CD4-positive, alpha-beta T cell treated with Interleukin-1 beta for 1 hour (primary cell): ENCODE measurements at places on chromosomes 6 and 20.

DNA sequence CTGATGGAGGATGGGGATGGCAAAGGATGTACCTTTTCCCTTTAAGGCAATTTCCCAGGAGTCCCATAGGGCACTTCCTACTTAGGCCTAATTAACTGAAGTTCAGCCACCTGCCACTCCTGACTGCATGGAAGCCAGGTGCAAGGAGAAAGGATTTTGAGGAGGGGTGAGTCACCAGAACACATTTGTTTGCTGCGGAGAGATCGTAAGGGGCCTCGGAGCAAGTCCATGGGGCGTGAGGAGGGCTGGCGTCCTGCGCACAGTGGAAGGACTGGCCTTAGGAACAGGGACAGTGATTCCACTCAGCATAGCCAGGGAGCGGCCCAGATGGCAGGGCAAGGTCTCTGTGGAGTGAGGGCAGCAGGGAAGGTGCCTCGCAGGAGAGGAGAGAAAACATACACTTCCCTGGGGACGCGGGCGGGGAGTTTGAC, 11.8 kb upstream of the MAP1LC3A start:
- no peak for DNase-seq

GRCh38 chr20:17872434-17872833, 96.2 kb downstream of the SNX5 start:
- no peak for DNase-seq

- DNase-seq, result no peak
Observed at GRCh38 chr6:18306977-18307376, 42.6 kb upstream of the DEK start.

GRCh38 chr6:84390334-84390733, 162.9 kb upstream of the CEP162 start:
- DNase-seq, result no peak

GRCh38 chr6:79384845-79385244, 150.4 kb upstream of the HMGN3 start:
- no peak for DNase-seq

DNA sequence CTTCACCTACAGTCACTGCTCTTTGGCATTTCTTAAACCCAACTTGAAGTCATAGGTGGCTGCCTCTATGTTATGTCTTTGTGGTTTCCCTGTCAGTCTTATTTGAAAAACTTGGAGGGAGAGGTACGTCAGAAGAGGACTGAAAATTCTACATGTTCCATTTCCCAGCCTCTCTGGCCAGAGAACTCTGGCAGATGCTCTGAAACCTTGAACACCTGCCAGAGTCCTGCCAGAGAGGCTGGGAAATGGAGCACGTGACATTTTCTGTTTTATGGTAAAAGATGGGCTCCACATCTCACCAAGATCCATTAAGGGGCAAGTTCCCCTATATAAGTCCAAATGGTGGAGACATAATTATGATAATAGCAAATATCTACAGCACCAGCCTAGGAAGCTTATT, 99.5 kb downstream of the MAFB start:
- DNase-seq, result no peak

- DNase-seq, result no peak
Observed at GRCh38 chr6:143110572-143110971, 49.9 kb downstream of the AIG1 start.

GRCh38 chr6:135451617-135452190, 45.8 kb downstream of the AHI1 start:
- peak; percentile 51 for DNase-seq

GRCh38 chr20:37540001-37540400, 12.3 kb upstream of the BLCAP start:
- DNase-seq, result no peak

- no peak for DNase-seq
Observed at GRCh38 chr20:38722683-38723016, 1.6 kb upstream of the SLC32A1 start.

DNA sequence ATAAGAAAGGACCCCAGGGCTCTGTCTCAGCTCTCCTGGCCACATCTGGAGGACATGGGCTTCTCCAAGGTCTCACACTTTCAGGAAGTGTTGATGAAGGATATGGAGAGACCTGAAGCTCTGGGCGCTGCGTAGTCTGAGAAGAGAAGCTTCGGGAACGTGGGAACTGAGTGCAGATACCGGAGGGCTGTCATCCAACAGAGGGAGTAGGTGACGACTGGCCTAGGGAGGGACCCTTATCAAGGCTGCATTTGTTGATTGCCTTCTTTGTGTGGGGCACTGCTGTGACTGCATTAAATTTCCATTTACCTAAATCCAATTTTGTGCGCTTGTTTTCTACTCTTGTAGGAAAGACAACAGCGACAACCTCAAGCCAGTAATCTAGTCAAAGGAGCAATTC, 63.4 kb downstream of the PLG start:
- no peak for DNase-seq

- no peak for DNase-seq
Observed at GRCh38 chr6:157036245-157036711, 259.1 kb downstream of the ARID1B start.

GRCh38 chr6:56026455-56027180, 151.2 kb upstream of the BMP5 start:
- DNase-seq, result no peak

- no peak for DNase-seq
Observed at GRCh38 chr20:53468587-53468986, 125.1 kb downstream of the ZNF217 start.

GRCh38 chr6:138645976-138646640, 127.5 kb upstream of the CCDC28A start:
- no peak for DNase-seq

DNA sequence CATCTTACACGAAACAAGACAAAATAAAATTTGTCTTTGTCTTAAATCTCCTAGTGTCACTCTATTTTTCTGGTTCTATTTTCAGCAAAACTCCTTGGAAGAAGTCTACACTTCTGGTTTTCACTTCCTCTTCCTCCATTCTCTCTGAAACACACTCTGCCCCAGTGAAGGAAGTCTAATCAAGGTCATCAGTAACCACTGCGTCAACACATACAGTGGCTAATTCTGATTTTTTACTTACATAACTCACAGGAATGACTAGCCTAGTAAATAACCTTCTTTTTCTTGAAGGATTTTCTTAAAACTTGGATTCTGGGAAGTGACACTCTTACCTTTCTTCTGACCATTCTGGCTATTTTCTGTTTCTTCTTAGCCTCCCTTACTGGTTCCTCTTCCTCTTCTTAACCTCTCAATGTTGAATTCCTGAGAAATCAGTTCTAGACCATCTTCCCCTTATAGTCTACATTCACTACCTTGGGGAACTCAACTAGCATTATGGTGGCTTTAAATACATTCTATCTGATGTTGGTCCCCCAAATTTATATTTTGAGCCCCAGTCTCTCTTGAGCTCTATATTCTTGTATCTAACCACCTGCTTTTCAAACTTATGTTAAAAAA, 37.5 kb downstream of the AIG1 start:
- peak; percentile 3 for DNase-seq

DNA sequence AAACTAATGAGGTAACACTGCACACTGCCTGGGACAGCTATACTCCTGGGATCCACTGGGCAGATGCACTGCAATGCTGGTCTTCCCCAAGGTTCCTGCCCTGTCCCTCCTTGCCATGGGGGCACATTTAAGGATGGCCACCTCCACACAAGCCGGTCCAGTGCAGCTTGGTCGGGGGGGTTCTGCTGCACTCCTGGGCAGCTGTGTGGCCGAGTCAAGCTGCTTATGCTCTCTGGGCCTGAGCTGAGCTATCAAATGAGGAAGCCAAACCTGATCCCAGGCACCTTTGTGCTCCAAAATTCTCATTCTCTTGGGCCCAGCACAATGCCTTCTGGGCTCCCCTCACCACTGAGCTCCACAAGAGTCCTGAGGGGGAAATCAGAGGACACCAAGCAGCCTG, 37.3 kb downstream of the NINL start:
- no peak for DNase-seq

GRCh38 chr20:35661053-35661452, 3.6 kb downstream of the CPNE1 start:
- no peak for DNase-seq

- no peak for DNase-seq
Observed at GRCh38 chr6:30780642-30780920, 36.2 kb upstream of the IER3 start.

- no peak for DNase-seq
Observed at GRCh38 chr6:28807682-28808280, 116.0 kb downstream of the TRIM27 start.

DNA sequence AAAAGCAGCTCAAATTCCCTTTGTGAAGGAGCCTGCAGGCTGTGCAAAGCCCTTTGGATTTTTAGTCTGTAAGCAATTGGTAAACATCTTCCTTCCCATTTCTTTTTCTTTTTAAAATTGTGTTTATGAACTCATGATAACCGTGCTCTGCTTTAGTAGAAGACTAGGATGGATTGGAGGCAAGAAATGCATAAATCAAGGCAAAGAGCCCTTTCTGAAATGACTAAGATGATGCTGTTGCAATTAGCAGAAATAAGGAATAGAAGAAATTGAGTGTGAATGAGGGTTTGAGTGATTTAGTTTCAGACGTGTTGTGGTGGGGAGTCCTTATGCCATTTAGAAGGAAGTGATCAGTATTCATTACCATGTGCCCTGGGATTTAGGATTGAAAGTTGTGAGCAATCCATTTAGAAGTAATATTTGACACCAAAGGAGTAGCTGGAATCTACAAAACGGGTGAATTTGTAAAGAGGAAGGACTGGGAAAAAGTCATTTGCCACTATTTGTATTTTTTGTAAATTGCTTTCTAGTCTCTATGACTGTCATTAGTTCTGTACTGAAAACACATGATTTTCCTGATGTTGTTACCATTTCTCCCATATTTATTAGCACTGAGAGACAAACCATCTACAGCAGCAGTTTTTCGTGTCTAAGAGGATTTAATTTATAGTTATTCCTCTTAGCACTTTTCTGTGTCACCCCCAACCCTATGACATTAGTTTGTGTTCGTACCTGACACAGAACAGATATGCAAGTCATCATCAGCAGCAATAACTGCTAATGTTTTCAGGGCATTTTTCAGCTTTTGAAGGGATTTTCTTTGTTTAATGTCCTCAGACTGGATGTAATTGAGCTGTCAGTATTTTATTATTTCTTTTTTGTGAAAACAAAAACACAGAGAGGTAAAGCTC, 265.0 kb downstream of the UTRN start:
- no peak for DNase-seq

DNA sequence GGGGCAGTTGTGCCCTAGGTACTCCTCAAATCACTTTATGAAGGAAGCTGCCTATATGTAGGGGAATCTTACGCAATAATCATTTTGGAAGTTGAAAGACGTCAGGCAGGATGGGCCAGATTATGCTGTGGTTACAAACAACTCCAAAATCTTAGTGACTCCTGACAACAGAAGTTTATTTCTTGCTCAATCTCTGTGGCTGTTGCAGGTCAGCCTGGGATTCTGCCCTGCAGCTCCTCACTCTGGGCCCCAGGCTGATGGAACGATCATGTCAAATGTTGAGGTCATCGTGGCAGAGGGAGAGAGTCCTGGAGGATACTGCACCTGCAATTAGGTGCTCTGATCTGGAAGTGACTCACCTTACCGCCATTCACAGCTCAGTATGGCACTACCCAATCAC, 88.4 kb downstream of the ZDHHC14 start:
- DNase-seq, result no peak

- DNase-seq, result no peak
Observed at GRCh38 chr6:95228636-95229035, 348.7 kb upstream of the MANEA start.

DNA sequence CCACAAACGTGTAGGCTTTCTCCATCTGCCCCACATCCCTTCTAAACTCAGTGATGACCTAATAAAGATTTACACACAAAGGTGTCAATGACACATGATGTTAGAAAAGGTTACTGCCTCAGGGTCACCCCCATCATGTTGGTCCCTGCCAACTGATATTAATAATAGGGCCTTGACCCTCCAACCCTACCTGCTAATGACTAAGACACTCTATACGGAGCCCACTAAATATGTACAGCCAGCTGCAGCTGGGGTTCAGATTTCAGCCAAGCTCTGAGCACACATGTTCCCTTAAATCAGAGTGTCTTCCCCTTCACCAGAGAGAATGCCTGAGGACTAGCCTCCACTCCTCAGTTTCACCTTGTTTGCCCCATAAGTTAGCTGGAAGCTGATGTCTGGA, 67.4 kb upstream of the SNRPB2 start:
- no peak for DNase-seq

- DNase-seq, result no peak
Observed at GRCh38 chr6:132764370-132764769, 6.7 kb upstream of the VNN2 start.

- DNase-seq, result no peak
Observed at GRCh38 chr6:14751645-14752175, 494.2 kb upstream of the JARID2 start.

- DNase-seq, result no peak
Observed at GRCh38 chr6:6557886-6558285, 30.6 kb upstream of the LY86 start.

DNA sequence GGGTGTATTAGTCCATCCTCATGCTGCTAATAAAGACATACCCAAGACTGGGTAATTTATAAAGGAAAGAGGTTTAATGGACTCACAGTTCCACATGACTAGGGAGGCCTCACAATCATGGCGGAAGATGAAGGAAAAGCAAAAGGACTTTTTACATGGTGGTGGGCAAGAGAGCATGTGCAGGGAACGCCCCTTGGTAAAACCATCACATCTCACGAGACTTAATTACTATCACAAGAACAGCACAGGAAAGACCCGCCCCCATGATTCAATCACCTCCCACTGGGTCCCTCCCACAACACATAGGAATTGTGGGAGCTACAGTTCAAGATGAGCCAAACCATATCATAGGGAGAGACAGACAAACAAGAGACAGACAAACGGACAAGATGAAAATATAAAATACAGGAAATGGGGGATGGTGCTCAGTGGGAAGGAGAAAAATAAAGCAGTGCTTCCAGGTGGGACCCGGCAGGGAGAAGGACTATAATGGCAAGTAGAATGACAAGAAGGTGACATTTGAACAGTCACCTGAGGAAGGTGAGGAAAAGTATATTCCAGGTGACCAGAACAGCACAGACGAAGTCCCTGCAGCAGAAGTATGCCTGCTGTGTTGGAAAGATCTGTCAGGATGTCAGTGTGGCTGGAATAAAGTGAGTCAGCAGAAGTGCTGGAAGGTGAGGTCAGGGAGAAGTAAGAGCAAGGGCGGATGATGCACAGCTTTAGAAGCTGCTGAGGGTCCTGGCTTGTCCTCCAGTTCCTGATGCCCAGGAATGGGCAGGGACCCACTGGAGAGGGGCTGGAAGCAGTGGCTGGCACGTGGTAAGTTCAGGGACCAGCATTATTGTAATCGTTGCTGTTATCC, 61.1 kb downstream of the SLC2A10 start:
- DNase-seq, result no peak

DNA sequence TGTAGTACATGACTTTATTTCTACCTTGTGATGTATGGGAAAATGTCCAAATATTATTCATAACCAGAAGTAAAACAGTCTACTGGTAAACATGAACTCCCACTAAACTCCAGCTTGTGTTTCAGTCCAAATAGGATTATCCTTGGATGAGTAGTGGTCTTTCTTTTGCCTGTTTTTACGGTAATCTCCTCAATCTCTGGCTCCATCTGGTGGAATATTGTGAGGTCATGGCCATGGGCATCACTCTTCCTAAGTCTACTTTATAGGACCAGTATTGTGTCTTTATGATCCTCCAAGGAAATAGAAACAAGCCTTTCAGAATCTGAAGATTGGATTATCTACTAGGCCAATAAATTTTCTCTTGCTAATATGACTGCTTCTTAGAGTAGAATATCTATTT, 505.0 kb downstream of the BMP2 start:
- DNase-seq, result no peak

GRCh38 chr6:158596861-158597260, 37.0 kb downstream of the TMEM181 start:
- DNase-seq, result no peak

GRCh38 chr20:52105442-52106422, 85.8 kb downstream of the ZFP64 start:
- DNase-seq, result no peak
